ENCODE measurements at places on chromosomes 6 and 20. TPM values are rescaled to one million over a fixed set of nuclear protein-coding genes. Genes with fewer than 3 reads are reported as not detected.
A peak's percentile ranks its signal among the peaks of the same experiment; 100 is the strongest.

UNC5CL gene
- total RNA-seq: 1.2 TPM

TMC2 gene
- not detected for total RNA-seq

RBM39 gene
- total RNA-seq: 329 TPM

GOPC gene
- 18.9 TPM for total RNA-seq

TTK gene
- 62.5 TPM for total RNA-seq

IMPG1 gene
- total RNA-seq: not detected

MROH8 gene
- 2.0 TPM for total RNA-seq

- no peak for DNase-seq
These were observed 209.3 kb upstream of the SOX4 start for GRCh38 chr6:21384216-21384615.

DNA sequence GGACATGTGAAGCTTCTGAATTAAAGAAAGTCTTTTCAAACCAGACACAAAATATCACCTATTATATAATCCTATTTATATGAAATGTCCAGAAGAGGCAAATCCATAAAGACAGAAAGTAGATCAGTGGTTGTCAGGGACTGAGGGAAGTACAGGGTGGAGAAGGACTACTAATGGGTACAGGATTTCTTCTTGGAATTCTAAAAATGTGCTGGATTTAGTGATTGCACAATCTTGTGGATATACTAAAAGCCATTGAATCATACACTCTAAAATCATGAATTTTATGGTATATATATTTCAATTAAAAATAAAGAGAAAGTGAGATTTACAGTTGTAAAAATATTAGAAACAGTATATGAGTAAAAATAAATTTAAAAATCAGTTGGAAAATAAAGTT, 18.7 kb upstream of the MC3R start:
- DNase-seq: no peak

DNA sequence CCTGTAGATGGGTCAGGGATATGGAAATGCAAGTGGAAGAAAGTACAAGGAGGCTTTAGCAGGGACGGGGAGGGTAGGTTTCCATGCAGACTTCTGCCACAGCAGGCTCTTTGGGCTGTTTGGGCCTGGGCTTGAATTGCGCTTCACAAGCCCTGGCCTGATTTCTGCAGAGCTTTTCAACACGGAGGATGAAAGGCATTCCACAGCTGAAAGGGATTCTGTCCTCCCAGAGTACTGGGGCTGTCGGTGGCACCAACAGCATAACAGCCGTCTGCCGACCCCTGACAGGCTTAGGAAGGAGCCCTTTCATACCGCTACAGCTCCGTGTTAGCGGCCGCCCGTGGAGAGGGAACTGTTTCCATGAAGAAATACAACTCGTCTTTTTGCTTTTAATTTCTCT, 22.9 kb upstream of the TBC1D7 start:
- no peak for DNase-seq

DNA sequence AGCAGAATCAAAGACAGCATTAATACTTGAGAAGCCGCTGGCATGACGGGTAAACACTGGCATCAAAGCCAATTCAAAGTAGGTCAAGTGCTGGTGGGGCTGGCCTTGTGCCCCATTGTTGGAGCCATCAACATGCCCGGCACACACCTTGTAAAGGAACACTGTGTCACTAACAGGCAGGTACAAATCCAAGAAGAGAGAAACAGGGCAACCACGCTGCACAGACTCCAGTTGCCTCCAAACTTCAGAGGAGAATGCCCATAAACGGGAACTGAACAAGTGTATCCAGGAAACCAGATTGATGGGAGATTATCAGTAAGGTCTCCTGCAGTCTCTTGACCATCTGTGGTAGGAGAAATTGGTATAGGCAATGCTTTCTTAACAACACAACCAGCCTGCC, 127.0 kb upstream of the STXBP5 start:
- DNase-seq: no peak

- peak; percentile 29 for DNase-seq
These were observed 468.9 kb downstream of the PKHD1 start for GRCh38 chr6:51618563-51618962.

DNA sequence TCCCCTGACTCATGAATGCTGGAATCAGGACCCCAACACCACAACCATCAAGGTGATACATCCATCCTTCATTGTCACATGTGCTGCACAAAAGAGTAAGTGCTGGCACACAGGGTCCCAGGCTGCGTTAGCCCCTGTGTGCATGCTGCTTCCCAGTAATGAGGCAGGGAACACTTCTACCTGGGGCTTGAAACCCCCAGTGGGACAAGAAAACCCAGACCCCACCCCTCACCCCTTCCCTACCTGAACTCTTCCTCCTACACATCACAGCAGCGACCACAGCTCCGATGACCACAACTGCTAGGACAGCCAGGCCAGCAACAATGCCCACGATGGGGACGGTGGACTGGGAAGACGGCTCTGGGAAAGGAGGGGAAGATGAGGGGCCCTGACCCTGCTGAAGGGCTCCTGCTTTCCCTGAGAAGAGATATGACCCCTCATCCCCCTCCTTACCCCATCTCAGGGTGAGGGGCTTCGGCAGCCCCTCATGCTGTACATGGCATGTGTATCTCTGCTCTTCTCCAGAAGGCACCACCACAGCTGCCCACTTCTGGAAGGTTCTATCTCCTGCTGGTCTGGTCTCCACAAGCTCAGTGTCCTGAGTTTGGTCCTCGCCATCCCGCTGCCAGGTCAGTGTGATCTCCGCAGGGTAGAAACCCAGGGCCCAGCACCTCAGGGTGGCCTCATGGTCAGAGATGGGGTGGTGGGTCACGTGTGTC, 2.0 kb downstream of the HLA-B start:
- DNase-seq: no peak
